ENCODE measurements at places on chromosomes 3 and 15.

- ATAC-seq: no peak
These were observed 605.2 kb upstream of the NAALADL2 start for GRCh38 chr3:174253940-174254339.

GRCh38 chr3:7306901-7307300 lies 446.0 kb downstream of the GRM7 start:
- ATAC-seq: no peak

DNA sequence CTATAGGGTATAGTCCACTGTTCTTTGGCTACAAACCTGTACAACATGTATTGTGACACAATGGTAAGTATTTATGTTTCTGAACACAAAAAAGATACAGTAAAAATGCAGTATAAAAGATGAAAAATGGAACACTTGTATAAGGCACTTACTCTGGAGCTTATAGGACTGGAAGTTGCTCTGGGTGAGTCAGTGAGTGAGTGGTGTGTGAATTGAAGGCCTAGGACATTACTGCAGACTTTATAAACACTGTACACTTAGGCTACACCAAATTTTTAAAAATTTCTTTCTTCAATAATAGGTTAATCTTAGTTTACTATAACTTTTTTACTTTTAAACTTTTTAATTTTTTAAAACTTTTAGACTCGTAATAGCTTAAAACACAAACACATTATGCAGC lies 10.5 kb upstream of the PDZRN3 start:
- no peak for ATAC-seq

- no peak for ATAC-seq
These were observed 2.1 kb downstream of the AMIGO3 start for GRCh38 chr3:49717211-49717958.

GRCh38 chr3:95645291-95645690 lies 1169.1 kb upstream of the EPHA6 start:
- no peak for ATAC-seq

DNA sequence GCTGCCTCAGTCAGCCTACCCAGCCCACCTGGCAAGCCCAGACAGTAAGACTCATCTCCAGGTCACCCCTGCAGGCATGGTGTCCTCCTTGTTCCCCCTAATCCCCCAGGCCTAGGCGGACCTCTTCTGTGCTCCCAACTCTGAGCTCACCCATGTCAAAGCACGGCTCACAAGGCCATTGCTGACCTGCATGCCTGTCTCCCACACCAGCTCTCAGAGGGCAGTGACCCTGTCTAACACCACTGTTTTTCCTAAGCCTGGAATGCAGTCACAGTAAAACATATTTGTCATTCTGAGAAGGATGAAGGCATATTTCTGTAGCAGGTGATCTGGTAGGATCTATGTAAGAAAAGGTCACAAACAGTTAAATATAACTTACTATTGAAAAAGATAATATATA lies 110.3 kb upstream of the HACD2 start:
- ATAC-seq: no peak

- ATAC-seq: no peak
These were observed 361.4 kb upstream of the CFAP20DC start for GRCh38 chr3:59411186-59411585.

- no peak for ATAC-seq
These were observed 24.8 kb upstream of the VGLL4 start for GRCh38 chr3:11668243-11669235.

- no peak for ATAC-seq
These were observed 103.3 kb downstream of the STT3B start for GRCh38 chr3:31636049-31636448.

- no peak for ATAC-seq
These were observed 374.6 kb upstream of the TBL1XR1 start for GRCh38 chr3:177571944-177572315.

DNA sequence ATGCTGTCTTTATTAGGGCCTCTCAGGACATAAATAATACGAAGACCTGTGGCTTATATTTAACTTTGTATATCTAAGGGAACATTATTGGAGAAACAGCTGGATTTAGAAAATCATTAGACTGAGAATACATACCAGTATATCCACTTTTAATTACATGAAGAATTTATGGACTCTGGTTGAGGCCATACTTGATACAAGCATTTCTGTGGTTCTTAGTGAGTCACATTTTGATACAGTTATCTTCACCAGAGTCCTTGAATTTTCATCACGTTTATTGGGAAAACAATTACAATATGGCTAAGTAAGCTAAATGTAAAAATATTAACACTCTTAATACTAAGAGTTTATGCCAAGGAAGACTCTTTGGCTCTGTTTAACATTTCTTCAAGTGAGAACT lies 9.9 kb downstream of the KIF23 start:
- ATAC-seq: no peak

DNA sequence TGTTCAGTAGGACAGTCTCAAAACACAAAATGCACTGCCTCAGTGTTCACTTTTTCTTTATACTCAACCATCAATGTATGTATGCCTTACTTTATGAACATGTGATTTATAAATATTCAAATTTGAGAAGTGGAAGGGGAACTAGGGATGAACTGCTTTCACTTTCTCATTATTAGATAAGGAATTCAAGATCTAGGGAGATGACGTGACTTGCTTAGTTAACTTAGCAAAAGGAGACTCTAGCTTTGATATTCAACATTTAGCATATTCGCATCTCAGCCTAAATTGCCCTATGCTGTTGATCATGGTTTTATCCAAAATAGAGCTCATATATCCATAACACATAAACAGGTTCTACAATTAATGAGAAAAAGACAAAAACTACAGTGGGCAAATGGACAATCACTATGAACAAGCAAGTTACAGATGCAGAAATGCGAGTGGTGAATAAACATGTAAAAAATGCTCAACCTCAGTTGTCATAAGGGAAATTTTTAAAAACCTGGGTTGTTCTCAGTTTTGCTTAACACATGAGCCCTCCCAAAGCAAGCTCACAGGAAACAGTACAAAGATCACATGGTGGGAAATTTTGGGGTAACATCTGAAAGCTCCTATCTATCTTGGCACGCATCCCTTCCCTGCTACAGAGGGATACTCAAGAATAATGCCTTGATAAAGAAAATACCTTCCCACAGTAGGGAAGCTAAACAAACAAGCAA lies 269.8 kb downstream of the THRB start:
- no peak for ATAC-seq

DNA sequence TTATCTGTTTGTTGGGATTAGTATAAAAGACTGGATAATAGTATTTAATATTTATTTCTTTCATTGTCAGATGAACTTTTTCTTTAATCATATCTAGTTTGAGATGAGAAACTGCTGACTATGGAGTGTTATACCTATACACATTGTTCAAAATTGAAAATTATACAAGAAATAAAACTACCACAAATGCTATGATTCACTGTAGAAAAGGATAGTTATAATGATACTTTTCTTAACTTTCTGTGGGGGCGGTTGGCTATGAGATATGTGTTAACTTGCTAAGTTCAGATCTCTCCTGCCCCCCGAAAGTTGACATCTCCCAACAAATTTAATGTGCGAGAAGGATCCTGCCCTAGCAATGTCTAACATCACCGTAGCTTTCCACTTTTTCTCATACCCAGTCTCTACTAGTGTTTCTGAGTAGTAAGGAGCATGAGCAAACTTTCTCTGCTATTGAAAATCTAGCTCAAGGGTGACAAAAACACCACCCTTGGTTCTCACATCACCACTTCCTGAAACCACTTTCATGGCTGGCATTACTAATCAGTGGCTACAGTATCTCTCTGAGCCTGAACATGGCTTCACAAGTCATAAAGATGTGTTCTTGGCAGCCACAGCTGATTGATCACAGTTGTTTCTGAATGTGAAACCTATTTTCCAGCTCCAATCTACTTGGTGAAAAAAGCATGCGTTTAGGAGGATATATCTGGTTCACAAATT lies 15.8 kb upstream of the SAMMSON start:
- no peak for ATAC-seq

DNA sequence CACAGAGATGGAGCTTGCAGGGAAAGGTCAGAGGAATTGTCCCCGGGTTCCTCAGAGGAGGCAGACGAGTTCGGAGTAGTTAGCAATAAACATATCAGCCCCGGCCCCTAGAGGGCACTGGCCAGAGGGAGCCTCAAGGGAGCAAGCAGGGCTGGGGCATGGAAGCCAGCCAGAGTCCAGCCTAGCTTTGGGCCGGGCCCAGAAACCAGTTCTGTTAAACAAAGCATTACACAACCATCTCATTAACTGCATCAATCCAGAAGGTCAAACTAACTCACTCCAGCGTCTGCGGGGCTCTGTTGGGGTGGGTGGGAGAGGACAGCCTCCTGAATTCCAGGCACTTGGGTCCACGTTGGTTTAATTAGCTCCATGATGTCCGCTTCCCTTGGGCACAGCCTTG lies 41.0 kb upstream of the IREB2 start:
- ATAC-seq: no peak

- ATAC-seq: no peak
These were observed 221.7 kb downstream of the CGGBP1 start for GRCh38 chr3:87837076-87837475.

GRCh38 chr3:196686436-196686835 lies 25.6 kb downstream of the CEP19 start:
- ATAC-seq: no peak

DNA sequence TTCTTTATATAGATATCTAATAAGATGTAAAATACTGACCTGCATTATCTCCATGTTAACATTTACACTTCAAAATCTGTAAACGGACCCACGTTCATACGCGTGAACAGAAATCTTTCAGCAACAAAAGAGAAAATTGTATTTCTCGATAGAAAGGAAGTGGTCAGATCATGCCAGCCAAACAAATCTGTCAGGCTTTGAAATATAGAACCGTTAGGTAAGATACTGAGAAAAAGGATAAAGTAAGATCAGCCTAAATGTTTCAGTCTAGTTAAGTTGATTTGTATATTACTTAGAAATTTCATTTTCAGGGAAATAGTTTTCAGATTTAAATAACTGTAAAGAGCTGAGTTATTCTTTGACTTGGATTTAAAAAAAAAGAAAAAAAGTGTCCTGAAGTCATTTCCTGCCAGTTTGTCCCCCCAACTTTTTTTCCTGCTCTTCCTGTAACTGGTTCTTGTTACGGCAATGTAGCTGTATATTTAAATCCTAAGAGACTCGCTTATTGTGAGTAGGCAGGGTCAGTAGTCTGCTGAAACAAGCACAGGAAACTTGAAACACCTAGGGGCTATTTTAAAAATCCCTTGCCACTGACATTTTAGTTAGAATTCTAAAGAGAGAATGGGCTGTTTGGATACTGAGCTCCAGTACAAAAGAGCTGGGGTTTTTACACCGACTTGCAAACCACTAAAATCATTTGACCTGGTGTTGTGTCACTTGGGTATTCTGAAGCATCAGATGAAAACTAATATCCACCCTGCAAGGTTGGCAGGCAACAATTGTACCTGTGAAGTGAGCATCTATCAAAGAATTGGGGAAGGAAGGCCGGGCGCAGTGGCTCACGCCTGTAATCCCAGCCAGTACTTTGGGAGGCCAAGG lies 237.5 kb downstream of the UBE2E2 start:
- ATAC-seq: no peak

- peak; percentile 85 for ATAC-seq
These were observed 67.9 kb upstream of the AKAP13 start for GRCh38 chr15:85312486-85312885.

DNA sequence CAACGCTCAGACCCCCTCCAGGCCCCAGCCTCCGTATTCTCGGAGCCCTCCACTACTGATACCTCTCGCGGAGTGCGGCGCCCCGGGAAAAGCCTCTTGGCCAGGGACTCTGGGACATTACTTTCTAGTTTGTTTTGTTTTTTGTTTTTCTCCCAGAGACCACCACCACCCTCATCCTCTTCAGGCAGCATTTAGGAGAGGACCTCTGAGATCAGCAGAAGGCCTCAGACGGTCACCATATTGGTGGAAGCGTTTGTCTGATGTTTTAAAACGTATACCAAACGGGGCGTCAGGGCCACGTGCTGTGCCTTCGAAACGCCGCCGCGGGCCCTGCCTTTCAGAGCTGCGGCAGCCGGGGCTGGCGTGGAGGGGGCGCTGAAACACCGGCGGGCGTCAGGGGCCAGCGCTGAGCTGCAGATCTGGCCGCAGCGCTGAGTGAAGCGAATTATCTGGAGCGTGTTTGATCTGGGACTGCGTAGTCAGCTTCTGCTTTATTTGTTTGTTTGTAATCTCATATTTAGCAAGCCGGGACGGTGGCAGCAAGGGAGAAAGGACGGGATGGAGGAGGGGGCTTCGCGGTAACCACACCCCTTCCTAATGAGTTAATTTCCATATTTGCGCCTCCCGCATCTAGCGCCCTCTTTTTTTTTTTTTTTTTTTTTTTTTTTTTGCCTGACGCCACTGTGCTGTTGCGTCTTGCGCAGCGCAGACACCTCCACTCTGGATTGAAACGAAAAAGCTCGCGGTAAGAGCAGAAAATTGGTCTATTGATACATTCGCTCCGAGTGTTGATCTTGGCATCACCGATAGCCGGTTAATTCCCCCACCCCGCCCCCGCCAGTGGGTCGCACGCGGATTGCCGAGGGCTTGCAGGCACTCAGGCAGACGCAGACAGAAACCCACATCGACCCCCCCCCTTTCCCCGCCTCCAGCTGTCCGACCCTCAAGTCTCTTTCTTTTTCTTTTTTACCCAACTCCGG lies 14.9 kb downstream of the SOX2 start:
- ATAC-seq: no peak

DNA sequence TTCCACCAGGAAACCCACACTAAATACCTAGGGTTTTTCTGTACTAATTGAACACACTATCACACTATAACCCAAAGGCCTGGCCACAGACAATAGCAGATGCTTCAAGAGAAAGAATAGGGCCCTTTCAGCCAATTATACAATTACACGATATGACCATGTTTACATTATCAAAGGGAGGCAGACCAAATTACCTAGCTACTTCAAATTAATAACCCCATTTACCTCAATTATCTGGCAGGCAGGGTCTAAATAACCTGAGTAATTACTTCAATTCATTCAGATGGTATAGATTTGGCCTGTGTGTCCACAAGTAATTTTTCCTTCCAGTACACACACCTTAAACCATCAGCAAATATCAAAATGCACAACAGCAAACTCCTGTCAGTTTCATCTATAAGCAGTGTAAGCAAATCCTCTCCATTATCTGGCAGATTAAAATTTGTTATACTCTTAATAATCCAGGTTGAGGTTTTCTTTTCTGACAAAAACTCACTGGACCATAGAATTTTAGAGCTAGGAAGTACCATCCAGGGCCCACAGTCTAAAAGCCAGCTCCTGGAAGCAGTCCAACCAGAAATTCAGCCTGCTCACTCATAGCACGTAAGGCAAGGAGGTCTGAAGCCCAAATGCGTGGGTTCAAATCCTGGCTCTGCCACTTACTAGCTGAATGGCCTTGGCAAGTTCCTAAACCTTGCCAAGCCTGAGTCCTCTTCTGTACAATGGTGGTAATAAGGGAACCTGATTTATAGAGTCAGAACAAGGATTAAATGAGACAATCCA lies 51.8 kb downstream of the RFTN1 start:
- no peak for ATAC-seq

DNA sequence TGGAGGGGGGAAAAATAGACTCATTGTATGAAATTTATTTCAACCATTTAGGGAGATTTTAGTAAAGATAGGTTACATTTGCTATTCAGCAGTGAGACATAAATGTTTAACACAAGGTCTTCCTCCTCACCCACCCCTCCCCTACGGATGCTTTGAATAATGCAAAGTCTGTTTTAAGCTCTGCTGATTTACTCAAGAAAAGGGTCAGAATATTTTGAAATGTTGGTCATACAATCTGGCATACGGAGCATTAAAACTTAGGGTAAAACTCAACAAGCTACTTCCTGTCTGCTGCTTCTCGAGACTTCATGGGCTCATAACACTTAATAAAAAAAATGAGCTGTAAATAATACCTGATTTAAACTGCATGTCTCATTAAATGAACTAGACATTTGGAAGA lies 156.3 kb downstream of the WNT5A start:
- no peak for ATAC-seq

Measured in activated CD4-positive, CD25-positive, alpha-beta regulatory T cell treated with anti-CD3 and anti-CD28 coated beads, Interleukin-2, amount 50 U/mL, for 24 hours (primary cell).